RWPE2 (cell line): ENCODE measurements at places on chromosomes 5 and 9.

DNA sequence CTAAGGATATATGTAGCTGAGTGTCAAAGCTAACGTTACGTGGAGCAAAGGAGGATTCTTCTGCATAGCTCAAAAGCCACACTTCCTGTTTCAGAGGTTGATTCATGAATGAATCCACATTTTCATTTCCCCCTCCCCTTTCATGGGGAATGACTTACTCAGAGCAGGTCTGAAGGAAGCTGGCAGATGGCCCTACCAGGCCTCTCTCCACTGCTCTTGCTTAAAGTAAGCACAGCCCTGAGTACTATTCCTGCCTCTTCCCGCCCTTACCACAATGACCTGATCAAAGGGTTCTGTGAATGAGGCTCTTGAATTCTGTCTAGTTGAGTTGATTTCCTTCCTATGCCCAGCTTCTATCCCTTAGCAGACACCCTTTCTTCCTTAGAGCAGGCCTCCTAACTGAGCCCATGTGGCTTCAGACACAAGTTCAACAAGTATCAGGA lies 6.3 kb downstream of the IGIP start:
- DNase-seq, result peak; percentile 84
- no peaks in the 10 kb centered on the region for H3K27me3 ChIP-seq
- no peaks in the 10 kb centered on the region for H3K36me3 ChIP-seq
- peaks cover 20% of the 10 kb centered on the region for H3K4me1 ChIP-seq
- H3K27ac ChIP-seq, result peak overlapping the region; percentile 80
- H3K4me3 ChIP-seq, result no peak overlapping the region

GRCh38 chr5:148623741-148624140 lies 30.6 kb downstream of the HTR4 start:
- no peak overlapping the region for H3K4me3 ChIP-seq
- peaks cover 31% of the 10 kb centered on the region for H3K4me1 ChIP-seq
- no peak for DNase-seq
- peak overlapping the region; percentile 3 for H3K27ac ChIP-seq
- no peaks in the 10 kb centered on the region for H3K36me3 ChIP-seq

DNA sequence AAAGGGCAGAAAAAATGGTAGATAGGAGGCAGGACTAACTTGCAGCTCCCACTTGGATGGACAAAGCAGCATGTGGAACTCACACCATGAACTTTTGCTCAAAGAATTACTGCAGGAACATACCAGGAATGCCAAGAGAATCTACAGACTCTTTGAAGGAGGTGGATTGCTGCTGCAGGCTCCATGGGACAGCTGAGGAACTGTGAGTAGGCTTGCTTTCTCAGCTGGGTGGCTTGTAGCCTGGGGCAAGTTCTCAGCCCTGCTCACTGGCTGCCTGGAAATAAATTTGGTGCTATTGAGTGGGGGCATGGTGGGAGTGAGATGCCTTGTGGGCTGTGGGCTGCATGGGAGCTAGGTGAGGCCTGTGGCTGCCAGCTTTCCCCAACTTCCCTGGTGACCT lies 574.5 kb downstream of the PRELID2 start:
- H3K27me3 ChIP-seq, result peaks cover 5% of the 10 kb centered on the region
- no peak overlapping the region for H3K4me3 ChIP-seq
- no peak overlapping the region for H3K27ac ChIP-seq
- no peaks in the 10 kb centered on the region for H3K4me1 ChIP-seq
- no peaks in the 10 kb centered on the region for H3K36me3 ChIP-seq

GRCh38 chr5:27316271-27316650 lies 277.9 kb upstream of the CDH9 start:
- no peak for DNase-seq
- no peaks in the 10 kb centered on the region for H3K36me3 ChIP-seq
- no peaks in the 10 kb centered on the region for H3K27me3 ChIP-seq
- H3K27ac ChIP-seq, result peak overlapping the region; percentile 94
- peaks cover 22% of the 10 kb centered on the region for H3K4me1 ChIP-seq

DNA sequence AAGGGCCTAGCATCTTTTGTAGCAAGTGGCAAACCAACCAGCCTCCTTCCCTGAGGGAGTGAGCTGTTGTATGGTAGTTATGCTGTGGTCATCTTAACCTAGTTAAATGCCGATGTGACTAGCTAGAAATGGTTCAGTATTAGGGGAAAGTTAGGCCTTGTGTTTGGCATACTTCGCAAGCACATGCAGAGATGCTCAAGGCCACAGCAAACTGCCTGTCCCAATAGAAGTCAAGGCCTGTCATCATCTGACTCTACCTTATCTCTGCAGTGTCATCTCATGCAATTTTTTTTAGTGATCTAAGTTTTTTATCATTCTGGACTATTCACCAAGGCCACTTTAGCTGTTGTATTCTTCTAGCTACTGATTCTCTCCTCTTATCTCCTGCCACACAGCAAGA lies 5.2 kb upstream of the EXOSC3 start:
- no peak overlapping the region for H3K4me3 ChIP-seq
- no peak overlapping the region for H3K27ac ChIP-seq
- no peaks in the 10 kb centered on the region for H3K36me3 ChIP-seq
- H3K27me3 ChIP-seq, result no peaks in the 10 kb centered on the region
- H3K4me1 ChIP-seq, result peaks cover 4% of the 10 kb centered on the region

DNA sequence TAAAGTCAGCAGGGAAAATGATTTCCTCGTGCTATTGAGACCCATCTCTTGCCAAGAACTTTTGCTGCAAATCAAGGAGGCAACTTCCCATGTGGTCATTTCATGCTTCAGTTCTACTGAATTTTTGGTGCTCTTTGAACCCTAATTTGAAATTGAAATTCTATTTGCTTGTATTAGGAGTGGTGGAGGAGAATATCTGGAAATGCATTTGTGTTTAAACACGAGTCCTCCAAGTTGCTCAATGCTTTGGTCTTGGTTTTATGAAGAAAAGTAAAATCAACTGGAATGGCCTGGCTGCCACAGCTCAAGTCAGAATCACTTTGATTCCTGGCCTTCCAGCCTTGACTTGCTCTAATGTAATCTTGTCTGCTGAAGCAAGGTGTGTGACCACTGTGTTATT lies 613.2 kb downstream of the TLE1 start:
- H3K36me3 ChIP-seq, result no peaks in the 10 kb centered on the region
- H3K27ac ChIP-seq, result no peak overlapping the region
- H3K27me3 ChIP-seq, result no peaks in the 10 kb centered on the region
- no peaks in the 10 kb centered on the region for H3K4me1 ChIP-seq
- DNase-seq, result no peak

GRCh38 chr5:167511-167910 lies 23.8 kb upstream of the LRRC14B start:
- no peak overlapping the region for H3K27ac ChIP-seq
- no peaks in the 10 kb centered on the region for H3K36me3 ChIP-seq
- no peaks in the 10 kb centered on the region for H3K27me3 ChIP-seq
- H3K4me3 ChIP-seq, result no peak overlapping the region

GRCh38 chr5:170097934-170098333 lies 7.8 kb upstream of the FOXI1 start:
- H3K4me3 ChIP-seq, result no peak overlapping the region
- no peak for DNase-seq
- no peaks in the 10 kb centered on the region for H3K4me1 ChIP-seq
- H3K27me3 ChIP-seq, result no peaks in the 10 kb centered on the region
- H3K36me3 ChIP-seq, result no peaks in the 10 kb centered on the region

GRCh38 chr9:35112257-35113020 lies 3.2 kb downstream of the ATOSB start:
- peak overlapping the region; percentile 94 for H3K27ac ChIP-seq
- no peak for DNase-seq
- H3K4me3 ChIP-seq, result no peak overlapping the region
- peaks cover 17% of the 10 kb centered on the region for H3K36me3 ChIP-seq

- H3K27me3 ChIP-seq, result no peaks in the 10 kb centered on the region
- H3K4me1 ChIP-seq, result no peaks in the 10 kb centered on the region
- DNase-seq, result no peak
- H3K27ac ChIP-seq, result no peak overlapping the region
- H3K36me3 ChIP-seq, result no peaks in the 10 kb centered on the region
Measured at GRCh38 chr9:68513981-68514380, 26.7 kb downstream of the TMEM252 start.

GRCh38 chr9:114732823-114733222 lies 50.8 kb upstream of the TEX48 start:
- H3K27me3 ChIP-seq, result no peaks in the 10 kb centered on the region
- no peak for DNase-seq
- H3K27ac ChIP-seq, result peak overlapping the region; percentile 93
- H3K36me3 ChIP-seq, result no peaks in the 10 kb centered on the region
- no peak overlapping the region for H3K4me3 ChIP-seq
- H3K4me1 ChIP-seq, result peaks cover 44% of the 10 kb centered on the region

DNA sequence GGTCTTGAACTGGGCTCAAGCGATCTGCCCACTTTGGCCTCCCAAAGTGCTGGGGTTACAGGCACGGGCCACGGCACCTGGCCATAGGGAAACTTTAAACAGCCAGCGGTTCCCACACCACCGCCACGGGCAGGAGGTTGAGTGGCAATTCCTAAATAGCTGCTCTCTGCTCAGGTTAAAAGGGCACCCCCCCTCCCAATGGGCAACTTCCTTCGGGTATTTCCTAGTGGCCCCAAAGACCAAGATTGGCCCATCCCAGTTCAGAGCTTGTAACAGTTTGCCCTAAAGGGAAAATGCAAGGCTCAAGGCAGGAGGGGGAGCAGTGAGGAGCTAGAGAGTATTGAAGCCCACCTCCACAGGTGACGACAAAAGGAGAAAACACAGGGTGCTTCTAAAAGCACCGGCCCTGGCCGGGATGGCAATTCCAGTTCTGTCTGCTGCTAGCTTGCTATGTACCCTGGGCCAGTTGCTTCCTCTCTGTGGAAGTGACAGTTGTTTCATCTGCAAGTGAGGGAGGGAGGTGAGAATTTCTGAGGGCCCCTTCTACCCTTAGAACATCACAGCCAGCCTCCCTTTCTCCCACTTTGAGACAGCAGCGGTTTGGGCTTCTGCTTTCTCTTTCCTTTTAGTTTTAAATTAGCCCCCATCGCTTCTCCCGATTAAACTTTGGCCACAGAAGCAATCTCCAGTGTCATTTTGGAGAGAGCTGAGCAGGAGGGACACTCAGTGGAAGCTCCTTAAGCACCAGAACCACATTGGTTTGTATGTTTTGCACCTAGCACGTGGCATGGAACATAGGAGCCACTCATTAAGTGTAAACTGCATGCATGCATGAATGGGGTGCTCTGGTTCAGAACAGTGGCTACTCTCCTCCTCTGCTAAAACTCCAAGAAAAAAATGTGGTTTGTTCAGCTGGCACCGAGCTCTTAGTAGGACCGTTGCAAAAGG lies 17.3 kb upstream of the TNIP1 start:
- H3K27me3 ChIP-seq, result no peaks in the 10 kb centered on the region
- no peak overlapping the region for H3K4me3 ChIP-seq
- H3K4me1 ChIP-seq, result peaks cover 23% of the 10 kb centered on the region
- peaks cover 3% of the 10 kb centered on the region for H3K36me3 ChIP-seq
- no peak overlapping the region for H3K27ac ChIP-seq
- no peak for DNase-seq

DNA sequence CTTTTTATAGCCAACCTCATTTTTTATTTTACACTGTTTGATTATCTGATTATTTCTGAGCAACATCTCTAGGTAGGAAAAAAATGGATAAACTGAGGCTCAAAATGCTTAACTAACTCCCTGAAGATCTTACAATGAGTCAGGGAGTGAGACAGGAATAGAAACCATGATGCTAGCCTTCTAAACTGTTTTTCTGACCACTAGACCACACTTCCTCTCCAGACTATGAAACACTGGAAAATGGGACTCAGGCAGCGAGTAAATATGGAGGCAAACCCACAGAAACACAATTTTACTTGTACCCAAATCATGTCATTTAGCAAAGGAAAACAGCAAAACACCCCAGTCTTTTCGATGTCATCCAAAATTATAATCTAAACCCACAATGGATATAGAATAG lies 129.9 kb upstream of the ANKH start:
- no peaks in the 10 kb centered on the region for H3K4me1 ChIP-seq
- DNase-seq, result no peak
- no peaks in the 10 kb centered on the region for H3K27me3 ChIP-seq
- no peak overlapping the region for H3K4me3 ChIP-seq
- no peak overlapping the region for H3K27ac ChIP-seq

DNA sequence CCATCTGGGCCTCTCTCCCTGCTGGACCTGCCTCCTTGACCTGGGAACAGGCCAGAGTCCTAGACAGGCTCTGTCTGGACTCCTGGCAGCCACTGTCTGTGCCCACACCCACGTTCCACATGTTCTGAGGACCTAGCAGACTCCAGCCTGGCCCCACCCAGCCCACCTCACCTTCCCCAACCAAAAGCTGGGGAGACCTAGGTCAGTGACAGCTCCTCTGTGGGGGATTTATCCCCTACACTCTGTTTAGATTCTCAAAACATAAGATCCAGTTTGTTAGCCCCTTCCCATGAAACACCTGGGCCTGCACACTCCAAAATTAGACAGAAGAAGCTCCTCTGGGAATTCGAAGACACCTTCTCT lies 59.8 kb upstream of the ADAMTS2 start:
- no peak for DNase-seq
- H3K4me1 ChIP-seq, result no peaks in the 10 kb centered on the region
- H3K36me3 ChIP-seq, result no peaks in the 10 kb centered on the region
- no peak overlapping the region for H3K4me3 ChIP-seq
- H3K27me3 ChIP-seq, result no peaks in the 10 kb centered on the region

DNA sequence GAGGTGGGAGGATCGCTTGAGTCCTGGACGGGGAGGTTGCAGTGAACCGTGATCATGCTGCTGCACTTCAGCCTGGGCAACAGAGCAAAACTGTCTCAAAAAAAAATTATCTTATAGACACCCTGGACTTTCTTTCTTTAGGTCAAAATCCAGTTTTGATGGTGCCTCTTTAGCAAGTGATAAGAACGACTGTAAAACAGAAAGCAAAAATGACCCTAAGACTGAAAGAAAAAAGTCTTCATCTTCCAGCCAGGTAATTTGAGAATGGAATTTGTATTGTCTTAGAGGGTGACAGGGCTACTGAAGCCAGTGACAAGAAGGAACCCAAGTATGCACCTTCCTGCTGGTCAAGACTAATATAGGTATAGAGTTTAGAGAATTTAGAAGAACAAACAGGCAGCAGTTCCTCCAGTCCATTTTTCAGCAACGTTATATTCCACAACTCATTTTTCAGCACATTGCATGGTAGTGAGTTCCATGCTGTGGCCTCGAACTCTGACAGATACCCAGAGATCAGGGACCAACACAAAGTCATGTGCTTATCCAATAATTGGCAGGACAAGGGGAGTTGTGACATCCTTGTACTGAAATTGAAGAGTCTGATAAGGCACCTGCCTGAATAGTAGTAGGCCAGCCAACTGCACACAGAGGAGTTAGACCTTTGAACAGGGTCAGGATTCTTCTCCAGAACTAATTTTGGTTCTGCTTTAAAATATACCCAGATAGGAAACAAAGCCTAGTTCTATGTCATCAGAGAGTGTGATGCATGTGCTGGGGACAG lies 46.5 kb downstream of the GRAMD2B start:
- H3K4me3 ChIP-seq, result no peak overlapping the region
- peaks cover 26% of the 10 kb centered on the region for H3K4me1 ChIP-seq
- H3K27me3 ChIP-seq, result no peaks in the 10 kb centered on the region
- H3K27ac ChIP-seq, result peak overlapping the region; percentile 86
- peaks cover 40% of the 10 kb centered on the region for H3K36me3 ChIP-seq

DNA sequence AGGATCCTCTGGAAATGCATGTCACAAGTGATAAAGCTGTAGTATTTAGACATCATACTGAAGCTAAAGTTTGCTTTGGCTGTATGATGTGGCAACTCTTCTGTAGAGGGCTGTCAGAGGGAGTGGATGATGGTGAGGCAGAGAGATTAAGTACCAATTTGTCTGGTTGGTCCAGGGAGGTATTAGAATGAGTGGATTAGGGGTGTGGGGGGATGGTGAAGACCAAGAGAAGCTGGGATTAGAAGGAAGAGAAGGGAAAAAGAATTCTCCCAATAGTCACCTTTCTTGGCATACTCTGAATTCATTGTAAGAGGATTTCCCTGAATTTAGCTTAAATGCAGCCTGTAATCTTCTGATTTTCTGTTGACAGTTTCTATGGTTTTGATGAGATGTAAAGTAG lies 3.6 kb downstream of the PCDHAC2 start:
- no peak overlapping the region for H3K4me3 ChIP-seq
- no peaks in the 10 kb centered on the region for H3K27me3 ChIP-seq
- no peak overlapping the region for H3K27ac ChIP-seq
- H3K4me1 ChIP-seq, result peaks cover 38% of the 10 kb centered on the region
- DNase-seq, result no peak
- no peaks in the 10 kb centered on the region for H3K36me3 ChIP-seq
